ENCODE measurements at places on chromosomes 6 and 20. TPM values are rescaled to one million over a fixed set of nuclear protein-coding genes. Genes with fewer than 3 reads are reported as not detected.

TFAP2A gene
- total RNA-seq = 77.0 TPM

ANGPT4 gene
- total RNA-seq = not detected

BEND3 gene
- total RNA-seq = 11.8 TPM

GRCh38 chr6:107442938-107443607 is 16.3 kb downstream of the PDSS2 start:
- no peak for DNase-seq

DNA sequence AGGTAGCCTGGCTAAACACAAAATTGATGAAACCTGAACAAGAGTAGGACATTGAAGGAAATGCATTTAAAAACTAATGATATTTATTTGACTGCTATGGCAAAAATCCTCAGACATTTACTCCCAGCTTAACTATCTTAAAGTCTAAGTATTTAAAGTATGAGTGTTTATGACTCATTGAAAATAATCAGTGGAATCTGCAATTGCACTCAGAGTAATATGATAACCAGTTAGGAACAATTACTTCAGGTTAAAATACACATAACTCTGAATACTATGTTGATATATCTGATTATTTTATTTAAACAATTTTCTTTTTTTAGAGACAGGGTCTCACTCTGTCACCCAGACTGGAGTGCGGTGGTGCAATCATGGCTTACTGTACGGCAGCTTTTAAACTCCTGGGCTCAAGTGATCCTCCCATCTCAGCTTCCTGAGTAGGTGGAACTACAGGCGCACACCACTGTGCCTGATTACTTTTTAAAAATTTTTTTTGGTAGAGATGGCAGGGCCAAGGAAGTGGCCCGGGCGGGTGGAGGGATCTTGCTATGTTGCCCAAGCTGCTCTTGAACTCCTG is 43.9 kb downstream of the FILIP1 start:
- DNase-seq = no peak

DNA sequence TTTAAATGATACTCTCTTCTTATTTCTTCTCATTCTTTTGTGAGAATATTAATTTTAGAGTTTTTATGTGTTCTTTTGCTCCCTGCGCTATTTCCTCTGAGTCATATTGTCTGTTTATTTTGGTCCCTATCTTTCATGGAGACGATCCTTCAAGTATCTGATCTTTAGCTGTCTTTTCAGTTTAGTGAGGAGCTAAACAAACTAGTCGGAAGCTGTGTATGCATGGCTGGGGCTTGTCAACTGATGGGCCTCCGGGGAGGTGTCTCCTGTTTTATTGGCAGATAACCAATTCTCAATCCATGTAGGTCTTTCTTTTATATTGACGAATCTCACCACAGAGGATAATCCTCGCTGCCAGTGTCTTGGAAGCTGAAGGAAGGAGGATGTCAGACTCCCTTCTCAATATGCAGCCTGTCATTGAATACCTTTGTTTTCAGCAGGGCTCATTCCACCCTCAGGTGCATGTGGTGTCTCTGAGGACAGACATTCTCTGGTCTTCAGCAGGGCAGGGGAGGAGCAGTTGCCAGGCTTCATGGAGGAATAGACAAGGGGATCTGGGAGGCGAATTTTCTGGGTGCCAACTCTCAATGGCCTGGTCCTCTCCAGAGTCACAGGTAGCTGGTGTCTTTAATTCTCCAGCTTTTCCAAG is 64.9 kb downstream of the RNF182 start:
- no peak for DNase-seq

- peak; percentile 32 for DNase-seq
These were observed 55.2 kb upstream of the TBC1D7 start for GRCh38 chr6:13383328-13384163.
